Thymus (tissue), 14 donors: ENCODE measurements at places on chromosomes 5 and 9.
A peak's percentile ranks its signal among the peaks of the same experiment; 100 is the strongest.

GRCh38 chr9:14500705-14501104, 186.8 kb upstream of the NFIB start:
- no peak overlapping the region for H3K4me3 ChIP-seq
- no peaks in the 10 kb centered on the region for H3K36me3 ChIP-seq
- no peaks in the 10 kb centered on the region for H3K27me3 ChIP-seq
- DNase-seq, result no peak

- DNase-seq, result no peak
- H3K27me3 ChIP-seq, result no peaks in the 10 kb centered on the region
- H3K27ac ChIP-seq, result no peak overlapping the region
- H3K36me3 ChIP-seq, result no peaks in the 10 kb centered on the region
These were observed 92.6 kb downstream of the DPYSL3 start for GRCh38 chr5:147417135-147417813.

DNA sequence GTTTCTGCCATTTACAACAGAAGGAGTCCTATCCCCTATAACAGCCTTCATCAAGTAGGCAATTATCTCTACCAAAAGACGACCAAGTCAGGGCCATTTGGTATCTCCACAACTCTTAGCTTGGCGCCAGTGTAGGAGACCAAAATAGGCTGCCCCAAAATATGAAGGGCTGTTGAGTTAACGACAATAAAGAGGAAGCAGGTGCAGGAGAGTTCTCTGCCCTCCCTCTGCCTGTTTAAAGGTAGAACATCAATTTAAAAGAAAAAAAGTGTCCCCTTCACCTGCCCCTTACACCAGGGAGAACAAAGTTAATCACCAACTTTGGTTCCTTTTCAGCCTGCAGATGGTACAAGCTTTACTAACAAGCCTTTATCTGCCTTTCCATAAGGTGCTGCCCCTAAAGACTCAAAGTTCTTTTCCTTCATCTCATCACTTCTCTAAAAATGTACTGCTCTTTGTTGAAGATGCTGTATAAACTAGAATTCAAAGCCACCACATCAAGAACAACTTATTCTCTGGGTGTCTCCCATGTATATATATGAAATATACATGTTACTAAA, 33.3 kb downstream of the PPP1R2B start:
- no peaks in the 10 kb centered on the region for H3K27me3 ChIP-seq
- no peaks in the 10 kb centered on the region for H3K4me1 ChIP-seq
- H3K27ac ChIP-seq, result no peak overlapping the region

GRCh38 chr9:83937861-83938455, 16.7 kb upstream of the KIF27 start:
- H3K27ac ChIP-seq, result no peak overlapping the region
- H3K27me3 ChIP-seq, result no peaks in the 10 kb centered on the region
- DNase-seq, result peak; percentile 56
- no peaks in the 10 kb centered on the region for H3K4me1 ChIP-seq
- H3K36me3 ChIP-seq, result peaks cover 15% of the 10 kb centered on the region
- H3K4me3 ChIP-seq, result no peak overlapping the region

- H3K36me3 ChIP-seq, result no peaks in the 10 kb centered on the region
- H3K27ac ChIP-seq, result no peak overlapping the region
- no peaks in the 10 kb centered on the region for H3K4me1 ChIP-seq
- no peak overlapping the region for H3K4me3 ChIP-seq
- no peaks in the 10 kb centered on the region for H3K27me3 ChIP-seq
These were observed 42.9 kb downstream of the SUB1 start for GRCh38 chr5:32628049-32628844.

- no peaks in the 10 kb centered on the region for H3K36me3 ChIP-seq
- no peak overlapping the region for H3K27ac ChIP-seq
- no peaks in the 10 kb centered on the region for H3K27me3 ChIP-seq
- H3K4me1 ChIP-seq, result no peaks in the 10 kb centered on the region
- no peak for DNase-seq
These were observed 951.1 kb upstream of the NUDT12 start for GRCh38 chr5:104513640-104514072.
